ENCODE measurements at places on chromosomes 6 and 20.

DNA sequence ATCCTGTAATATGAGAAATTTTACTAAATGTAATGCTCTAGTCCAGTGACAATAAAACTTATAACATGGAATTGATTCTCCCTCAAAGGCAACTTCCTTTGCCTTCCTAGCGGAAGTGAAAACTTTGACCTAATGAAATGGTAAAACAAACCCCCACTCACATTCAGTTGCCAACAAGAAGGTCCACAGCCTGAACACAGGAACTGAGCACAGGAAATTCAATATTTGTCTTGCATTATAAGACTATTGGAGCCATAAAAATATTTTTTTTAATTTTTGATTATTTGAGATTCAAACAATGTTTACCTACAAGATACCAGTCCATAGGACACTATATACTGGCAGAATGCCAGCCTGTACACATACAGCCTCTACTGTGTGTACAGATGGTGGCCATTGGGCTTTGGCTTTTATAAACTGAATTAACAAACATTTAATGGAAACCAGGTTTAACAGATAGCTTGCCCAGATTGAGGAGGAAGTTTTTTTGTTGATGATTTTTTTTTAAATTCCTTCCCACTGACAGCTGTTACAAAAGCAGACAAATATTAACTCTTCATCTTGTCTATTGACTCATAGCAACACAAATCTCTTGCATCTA, 481.5 kb upstream of the JAG1 start:
- DNase-seq = peak; percentile 79

DNA sequence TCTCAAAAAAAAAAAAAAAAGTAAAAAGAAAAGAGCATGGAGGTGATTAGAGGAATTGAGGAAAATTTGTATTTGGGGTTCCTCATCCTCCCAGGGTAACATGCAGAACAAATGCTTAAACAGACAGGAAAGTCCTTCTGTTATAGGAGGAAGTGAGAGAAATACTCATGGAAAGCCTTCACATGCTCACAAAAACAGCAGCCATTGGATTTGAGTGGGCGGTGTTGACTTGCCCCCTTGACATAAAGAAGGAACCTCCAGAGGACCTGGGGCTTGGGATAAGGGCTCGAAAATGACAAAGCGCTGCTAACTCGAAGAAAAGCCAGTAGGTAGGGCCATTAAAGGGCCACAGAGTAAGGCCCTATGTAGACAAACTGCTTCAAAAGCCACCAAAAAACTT, 17.5 kb upstream of the SAMHD1 start:
- no peak for DNase-seq

DNA sequence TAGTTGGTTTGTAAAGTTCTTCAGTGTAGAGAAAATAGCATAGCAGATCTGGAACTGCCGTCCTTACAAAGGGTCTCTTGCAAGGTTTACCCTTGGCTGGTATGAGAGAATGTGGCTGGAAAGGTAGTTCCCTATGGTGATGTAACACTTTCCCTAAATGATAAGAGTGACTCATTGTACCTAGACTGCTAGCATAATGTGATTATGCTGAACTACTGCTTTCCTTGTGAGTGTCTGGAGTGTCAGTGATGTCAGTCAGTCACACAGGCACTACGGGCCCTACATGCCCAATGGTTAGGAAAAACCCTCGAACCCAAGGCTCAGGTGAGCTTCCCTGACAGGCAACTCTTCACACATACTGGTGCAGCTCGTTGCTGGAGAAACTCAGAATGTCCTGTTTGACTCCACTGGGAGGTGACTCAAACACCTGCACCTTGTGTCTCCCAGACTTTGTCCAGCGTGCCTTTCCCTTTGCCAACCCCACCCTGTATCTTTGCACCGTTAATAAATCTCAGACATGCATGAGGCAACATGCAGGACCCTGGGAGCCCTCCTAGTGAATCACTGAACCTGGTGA, 28.4 kb upstream of the LY86 start:
- DNase-seq = no peak

DNA sequence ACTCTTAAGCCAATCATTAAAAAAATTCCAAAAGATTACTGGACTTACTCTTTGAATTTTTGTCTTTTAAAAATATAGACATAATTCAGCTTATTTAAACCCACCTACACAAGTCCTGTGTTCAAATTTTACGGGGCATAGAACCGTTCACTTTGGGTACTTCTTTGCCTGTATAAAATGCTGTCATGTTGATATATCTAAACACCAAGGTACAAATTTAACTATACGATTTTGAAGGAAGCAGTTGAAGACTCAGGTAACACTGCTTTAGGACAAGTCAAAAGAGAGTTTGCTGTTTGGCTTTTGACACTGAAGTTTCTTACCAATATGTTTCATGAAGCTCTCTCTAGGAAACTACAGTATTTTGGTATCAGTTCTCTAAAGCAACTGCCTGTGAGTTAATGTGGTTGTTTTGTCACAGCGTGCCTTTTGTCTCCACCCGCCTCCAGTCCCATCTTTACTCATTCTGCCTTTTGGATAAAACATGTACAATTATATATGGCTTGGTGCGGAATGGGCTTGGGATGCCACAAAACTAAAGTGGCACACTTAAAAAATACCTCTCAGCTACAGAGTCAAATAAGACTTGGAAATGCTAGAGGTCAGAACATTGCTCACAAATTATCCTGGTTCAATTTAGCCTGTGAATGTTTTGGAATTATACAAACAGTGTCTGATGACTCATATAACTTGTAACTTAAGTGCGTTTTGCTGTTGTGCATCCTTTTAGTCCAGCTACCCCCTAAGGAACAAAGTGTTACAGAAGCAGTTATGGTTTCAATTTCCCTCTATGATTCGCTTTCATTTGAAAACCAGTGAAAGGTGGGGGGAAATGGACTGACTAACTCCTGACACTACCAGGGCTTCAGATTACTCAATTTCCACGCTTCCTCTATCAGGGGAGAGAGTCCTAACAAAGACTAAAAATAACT, 38.7 kb downstream of the RGS17 start:
- DNase-seq = peak; percentile 93

DNA sequence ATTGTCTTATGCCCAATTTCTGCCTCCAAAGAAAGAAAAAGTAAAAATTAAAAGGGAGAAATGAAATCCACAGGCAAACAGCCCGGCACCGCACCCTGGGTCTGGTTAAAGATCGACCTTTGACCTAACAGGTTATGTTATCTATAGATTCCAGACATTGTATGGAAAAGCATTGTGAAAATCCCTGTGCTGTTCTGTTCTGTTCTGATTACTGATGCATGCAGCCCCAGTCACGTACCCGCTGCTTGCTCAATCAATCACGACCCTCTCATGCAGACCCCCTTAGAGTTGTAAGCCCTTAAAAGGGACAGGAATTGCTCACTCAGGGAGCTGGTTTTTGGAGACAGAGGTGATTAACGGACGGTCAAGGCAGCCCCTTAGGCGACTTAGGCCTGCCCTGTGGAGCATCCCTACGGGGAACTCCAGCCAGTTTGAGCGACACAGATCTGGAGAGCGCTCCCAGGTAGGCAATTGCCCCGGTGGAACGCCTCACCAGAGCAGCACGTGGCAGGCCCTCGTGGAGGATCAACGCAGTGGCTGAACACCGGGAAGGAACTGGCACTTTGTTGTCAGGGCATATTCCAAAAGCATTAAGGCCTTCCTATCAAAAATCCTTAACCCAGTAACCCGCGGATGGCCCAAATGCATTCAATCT, 12.0 kb upstream of the HFE start:
- DNase-seq = no peak

DNA sequence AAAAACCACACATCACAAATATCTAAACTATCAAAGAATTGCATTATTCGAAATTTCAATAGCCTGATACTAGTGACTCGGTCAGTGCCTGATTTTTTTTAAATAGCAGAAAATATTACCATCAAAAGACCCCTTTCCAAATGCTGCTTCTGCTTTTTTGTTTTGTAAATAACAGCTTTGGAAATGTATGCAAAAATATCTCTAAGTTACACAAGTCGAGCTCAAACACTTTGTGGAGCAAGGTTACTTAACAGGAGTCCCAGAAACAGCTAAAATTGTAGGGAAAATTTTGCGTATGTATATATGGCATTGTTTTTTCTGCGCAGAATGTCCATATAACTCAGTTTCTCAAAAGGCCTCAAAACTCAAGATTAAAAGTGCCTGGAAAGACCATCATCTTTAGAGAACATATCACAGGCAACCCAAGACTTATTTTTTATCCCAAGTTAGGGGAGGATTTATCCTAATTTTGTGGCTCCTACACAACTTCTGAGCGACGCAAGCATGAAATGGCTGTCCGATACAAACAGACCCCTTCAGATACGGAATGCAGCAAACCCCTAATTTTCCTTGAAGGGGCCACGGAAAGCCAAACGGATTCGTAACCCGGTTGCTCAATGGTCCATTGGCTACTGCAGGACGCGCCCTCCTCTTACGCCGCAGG, 1.3 kb downstream of the CEP85L start:
- peak; percentile 45 for DNase-seq

GRCh38 chr6:36493319-36493718, 50.5 kb downstream of the KCTD20 start:
- DNase-seq = no peak

- DNase-seq = no peak
Observed at GRCh38 chr6:28656715-28657114, 131.0 kb downstream of the GPX5 start.

Measured in fibroblast of gingiva (primary cell).